ENCODE measurements at places on chromosomes 1 and 21.

GRCh38 chr1:19850214-19850613 lies 32.0 kb upstream of the OTUD3 start:
- DNase-seq = no peak

DNA sequence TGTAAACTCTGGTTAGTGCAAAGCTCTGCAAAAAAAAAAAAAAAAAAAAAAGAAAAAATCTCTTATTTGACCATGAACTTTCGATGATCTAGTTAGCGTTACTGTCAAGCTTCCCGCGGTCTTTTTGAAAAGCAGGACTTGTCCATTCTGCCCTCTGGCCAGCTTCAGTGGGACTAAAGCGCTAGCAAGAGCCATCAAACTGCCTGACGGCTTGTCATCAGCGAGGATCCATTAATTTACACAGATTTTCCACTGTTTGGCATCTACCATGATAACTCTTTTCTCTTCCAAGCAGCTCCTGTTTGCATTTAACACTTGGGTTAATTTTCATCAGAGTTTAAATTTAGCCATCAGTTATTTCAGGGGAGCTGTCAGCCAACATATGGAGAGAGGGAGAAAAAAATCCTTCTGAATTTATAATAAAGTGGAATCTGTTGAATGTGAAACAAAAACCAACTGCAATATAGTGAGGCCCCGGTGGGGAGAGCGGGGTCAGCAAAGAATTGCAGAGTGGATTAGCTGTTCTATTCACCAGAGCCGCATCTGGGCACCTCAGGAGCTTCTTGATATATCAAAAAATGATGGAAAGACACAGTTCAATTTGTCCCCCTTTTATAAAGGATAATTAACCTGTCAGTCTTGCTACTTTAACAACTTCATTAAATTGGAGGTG lies 298.2 kb downstream of the SPATA17 start:
- DNase-seq = no peak

DNA sequence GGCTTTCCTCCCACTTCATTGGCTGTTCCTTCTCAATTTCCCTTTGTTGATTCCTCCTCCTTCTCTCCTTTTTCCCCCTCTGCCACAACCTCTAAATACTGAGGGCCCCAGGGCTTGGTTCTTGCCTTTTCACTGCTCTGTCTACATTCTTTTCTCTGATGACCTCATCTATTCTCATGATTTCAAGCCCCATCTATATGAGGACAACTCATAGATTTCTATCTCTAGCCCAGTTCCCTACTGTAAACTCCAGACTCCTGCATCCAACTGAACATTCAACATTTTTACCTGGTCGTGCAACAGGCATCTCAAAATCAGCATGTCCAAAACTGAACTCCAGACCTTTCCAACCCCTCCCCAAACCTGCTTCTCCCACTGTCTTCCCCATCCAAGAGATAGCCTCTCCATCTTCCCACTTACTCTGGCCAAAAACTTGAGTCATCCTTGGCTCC lies 11.5 kb upstream of the SLC9A1 start:
- no peak for DNase-seq

DNA sequence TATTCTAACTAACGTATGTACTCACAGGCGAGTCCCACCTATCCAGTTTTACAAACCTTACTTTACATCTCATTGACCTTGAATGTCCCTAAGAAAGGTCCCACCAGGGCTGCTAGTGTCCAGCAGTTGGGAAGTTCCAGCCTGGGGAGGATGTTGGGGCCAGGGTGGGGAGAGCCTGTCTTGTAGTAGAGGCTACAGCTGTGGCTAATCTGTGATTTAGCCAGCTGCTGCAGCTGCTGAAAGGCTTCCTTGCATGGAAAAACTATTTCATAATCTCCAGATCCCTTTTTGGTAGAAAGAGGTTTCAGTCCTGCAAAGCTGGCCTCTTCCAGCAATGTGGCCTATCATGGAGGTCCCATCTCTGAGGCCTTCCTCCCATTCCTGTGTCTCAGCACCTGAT lies 23.1 kb downstream of the TNN start:
- no peak for DNase-seq

DNA sequence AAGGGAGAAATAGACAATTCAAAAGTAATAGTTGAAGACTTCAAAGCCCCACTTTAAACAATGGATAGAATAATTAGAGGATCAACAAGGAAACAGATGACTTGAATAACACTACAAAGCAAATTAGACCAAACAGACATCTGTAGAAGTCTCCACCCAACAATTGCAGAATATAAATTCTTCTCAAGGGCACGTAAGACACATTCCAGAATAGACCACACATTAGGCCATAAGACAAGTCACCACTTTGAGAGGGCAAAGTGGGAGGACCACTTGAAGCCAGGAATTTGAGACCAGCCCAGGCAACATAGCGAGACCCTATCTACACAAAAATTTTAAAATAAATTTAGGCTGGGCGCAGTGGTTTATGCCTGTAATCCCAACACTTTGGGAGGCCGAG lies 20.5 kb upstream of the RNF186 start:
- no peak for DNase-seq

- no peak for DNase-seq
Measured at GRCh38 chr21:32181457-32181856, 97.4 kb downstream of the MIS18A start.

- no peak for DNase-seq
Measured at GRCh38 chr21:36696390-36697059, 2.4 kb upstream of the SIM2 start.

DNA sequence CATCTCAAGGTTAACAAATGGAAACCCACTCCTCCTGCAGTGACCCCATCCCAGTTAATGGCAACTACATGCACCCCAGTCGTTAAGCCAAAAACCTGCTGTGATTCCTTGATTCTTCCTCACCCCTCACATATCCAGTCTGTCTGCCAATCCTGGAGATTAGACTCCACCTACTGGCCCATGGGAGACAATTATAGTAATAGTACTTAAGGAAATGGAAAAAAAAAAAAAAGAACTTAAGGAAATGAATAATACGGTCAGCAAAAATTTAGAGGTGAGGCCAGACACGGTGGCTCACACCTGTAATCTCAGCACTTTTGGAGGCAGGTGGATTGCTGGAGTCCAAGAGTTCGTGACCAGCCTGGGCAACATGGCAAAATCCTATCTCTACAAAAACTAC lies 7.0 kb downstream of the NOL9 start:
- DNase-seq = no peak

DNA sequence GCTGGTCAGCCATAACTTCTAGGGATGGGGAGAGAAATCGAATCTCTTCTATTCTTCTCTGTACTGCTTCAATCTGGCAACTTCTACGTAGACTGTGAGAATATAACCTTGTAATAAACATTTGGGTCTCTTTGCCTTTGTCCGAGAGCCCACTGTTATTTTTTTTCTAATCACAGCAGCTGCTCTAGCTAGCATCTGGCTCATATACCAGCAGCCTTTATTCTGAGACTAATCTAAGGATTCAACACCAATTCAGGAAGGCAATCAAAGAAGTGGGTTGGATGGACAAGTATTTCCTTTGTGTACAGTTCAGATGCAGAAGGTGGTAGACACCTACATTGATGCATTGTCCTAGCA lies 15.6 kb downstream of the PCP4 start:
- no peak for DNase-seq

DNA sequence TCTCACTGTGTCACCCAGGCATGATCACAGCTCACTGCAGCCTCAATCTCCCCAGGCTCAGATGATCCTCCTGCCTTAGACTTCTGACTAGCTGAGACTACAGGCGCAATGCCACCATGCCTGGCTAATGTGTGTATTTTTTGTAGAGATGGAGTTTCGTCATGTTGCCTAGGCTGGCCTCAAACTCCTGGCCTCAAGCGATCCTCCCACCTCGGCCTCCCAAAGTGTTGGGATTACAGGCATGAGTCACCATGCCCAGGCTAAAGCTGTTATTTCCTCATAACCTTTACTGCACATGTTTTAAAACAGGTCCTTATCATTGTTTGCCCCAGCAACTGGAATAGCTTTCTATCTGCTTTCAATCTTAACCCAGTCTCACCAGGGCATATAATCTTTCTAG lies 2.9 kb downstream of the SARS1 start:
- DNase-seq = no peak

DNA sequence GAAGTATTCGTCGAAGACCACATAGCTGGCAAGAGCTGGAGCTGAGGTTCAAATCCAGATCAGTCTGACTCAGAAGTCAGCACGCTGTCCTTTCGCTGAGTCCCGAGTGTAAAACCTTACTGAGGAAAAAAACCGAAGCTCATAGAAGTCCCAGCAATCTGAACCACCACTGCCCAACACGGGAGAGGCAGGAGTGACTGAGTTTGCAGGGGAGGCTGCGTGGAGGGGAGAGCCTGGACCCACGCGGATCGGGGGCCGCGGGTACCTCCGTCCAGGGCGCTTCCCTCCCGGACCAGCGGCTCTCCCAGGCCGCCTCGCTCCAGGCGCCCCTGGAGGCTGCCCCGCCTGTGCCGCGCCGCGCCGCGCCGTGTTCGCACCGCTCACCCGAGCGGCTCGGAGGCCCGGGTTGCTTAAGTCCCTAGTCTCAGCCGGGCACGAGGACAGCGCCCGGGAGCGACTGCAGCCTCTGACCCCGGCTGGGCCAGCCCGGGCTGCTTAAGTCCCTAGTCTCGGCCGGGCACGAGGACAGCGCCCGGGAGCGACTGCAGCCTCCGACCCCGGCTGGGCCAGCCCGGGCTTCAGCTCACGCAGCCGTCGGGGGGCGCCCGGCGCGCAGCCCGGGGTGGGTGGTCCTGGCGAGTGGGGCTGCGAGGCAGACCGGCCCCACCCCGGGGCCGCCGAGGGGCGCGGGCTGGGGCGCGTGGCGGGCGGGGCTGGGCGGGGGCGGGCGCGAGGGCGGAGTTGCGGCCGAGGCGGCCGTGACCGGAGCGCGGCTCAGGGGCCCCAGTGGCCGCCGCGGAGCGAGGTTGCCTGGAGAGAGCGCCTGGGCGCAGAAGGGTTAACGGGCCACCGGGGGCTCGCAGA lies at the start of gene ADAMTSL4:
TSS of gene ADAMTSL4 (plus strand) at position 777 of the 864 bp plus-strand sequence. CDS start 2,881 bp downstream, outside the sequence.
- DNase-seq = no peak

DNA sequence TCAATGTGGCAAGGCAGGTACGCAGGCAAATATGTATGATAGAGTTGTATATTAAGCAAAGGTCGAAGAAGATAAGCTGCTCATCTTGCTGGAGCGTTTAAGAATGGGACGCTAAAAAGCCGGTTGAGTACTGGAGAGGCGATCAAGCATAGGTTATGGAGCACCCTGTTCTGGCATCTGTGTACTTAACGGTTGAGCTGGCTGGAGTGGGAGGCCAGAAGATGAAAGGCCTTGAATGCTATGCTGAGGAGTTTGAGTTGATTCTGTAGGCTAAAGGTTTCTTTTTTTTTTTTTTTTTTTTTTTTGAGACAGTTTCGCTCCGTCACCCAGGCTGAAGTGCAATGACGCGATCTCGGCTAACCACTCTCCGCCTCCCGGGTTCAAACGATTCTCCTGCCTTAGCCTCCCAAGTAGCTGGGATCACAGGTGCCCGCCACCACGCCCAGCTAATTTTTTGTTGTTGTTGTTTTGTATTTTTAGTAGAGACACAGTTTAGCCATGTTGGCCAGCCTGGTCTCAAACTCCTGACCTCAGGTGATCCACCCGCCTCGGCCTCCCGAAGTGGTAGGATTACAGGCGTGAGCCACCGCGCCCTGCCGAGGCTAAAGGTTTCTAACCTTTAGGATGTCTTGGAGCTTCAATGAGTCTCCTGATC lies 850 bp upstream of the KHDC4 start:
- DNase-seq = no peak

DNA sequence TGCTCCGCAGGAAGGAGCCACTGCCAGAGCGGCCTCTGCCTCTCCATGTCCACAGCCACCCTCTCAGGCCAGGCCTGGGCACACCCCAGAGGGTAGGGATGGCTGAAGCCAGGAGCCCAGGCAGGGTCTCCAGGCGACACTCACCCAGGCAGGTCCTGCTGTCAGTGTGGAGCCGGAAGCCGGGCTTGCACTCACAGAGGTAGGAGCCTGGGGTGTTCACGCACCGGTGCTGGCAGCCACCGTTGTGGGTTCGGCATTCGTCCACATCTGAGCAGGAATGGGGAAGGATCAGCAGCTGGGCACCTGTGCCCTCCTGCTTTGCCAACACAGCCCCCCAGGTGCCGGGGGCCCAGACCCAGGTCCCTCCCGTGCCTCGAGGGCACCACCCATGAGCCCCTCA lies 69.5 kb downstream of the ARHGEF16 start:
- no peak for DNase-seq

GRCh38 chr1:200096774-200097173 lies 69.3 kb downstream of the NR5A2 start:
- DNase-seq = no peak

- DNase-seq = no peak
Measured at GRCh38 chr1:181033799-181034451, at the start of gene MR1. Gene MR1, plus strand, starts transcription at chr1:181033983. Its CDS starts 25 bp downstream, at chr1:181034008.

Measured in stimulated activated CD8-positive, alpha-beta memory T cell treated with anti-CD3 and anti-CD28 coated beads, Interleukin-12 subunit alpha, Interleukin-12 subunit beta, amount 100 ng/mL, for 4 hours (primary cell).